ENCODE measurements at places on chromosomes 16 and 17.

DNA sequence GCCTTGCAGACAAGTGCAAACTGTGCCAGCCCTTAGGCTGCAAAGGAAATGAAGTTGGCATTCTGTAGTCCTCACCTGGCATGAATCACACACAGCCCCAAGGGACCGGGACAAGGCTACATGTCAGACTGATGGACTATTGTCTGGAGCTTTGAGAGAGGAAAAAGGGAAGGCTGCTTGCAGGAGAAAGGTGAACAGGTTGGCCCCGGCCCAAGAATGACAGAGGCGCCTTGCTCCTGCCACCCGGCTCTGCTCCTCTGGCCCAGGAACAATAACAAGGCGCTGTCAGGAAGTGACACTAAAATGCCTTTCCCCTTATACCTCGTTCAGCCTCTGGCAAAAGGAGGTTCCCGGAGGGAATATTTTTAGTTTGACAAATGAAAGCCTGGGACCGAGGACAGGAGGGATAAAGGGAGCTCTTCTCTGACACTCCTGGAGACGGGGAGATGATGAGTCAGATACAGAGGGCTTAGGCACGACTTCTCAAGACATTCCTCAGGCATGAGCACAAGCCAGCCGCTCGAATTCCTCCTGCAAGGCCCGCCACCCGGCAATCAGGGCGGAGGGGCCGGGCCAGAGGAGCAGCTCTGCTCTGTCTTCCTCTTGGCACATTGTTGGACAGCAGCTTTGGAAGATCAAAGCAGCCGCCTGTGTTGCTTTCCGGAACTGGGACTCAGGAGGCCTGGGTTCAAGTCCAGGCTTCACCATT lies 105.8 kb downstream of the NOG start:
- peak; percentile 95 for DNase-seq

GRCh38 chr16:54286090-54286365 lies 559 bp downstream of the IRX3 start:
- no peak for DNase-seq

DNA sequence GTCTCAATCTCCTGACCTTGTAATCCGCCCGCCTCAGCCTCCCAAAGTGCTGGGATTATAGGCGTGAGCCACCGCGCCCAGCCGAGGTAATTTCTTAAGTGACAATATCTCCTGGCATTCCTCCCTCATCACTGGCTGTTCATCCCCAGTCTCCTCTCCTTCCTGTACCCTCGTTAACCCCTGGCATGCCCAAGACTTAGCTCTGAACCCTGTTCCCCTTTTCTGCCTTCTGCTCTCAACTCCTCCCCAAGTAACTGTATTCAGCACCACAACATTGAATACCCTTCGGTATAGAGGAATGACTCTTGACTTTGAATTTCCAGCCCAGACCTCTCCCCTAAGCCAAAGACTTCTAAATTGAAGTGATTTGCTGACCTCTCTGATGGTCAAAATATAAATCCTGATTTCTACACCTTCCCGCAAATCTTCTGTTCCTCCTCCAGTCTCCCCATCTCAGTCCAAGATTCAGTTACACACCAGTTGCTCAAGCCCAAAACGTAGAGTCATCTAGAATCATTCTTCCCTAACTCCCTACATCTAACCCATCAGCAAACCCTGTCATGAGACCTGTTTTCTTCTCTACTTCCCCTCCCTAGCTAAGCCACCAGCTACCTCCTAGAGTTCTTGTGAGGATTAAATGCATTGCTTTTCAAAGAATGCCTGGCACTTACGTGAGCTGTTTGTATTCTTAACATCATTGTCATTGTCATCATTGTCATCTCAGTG lies 14.8 kb downstream of the PMP22 start:
- no peak for DNase-seq

DNA sequence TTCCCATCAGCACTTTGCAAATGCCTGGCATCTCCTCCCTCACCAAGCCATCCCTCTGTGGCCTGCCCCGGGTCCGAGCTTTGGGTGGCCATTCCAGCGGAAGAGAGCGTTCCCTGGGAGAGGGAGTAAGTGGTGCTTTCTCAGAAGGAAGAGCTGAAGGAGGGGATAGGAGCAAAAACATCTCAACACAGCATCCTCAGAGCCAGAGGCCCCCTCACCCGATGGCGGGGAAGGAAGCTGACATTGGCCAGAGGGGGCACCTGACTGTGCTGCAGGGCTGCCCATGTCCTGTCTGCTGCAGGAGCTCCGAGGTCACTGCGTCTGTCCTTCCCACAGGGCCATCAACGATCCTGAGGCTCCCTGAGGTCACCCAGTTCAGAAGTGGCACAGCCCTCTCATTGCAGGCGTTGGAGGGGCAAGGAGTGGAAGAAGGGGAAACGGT lies 427 bp upstream of the TLCD3B start:
- no peak for DNase-seq

DNA sequence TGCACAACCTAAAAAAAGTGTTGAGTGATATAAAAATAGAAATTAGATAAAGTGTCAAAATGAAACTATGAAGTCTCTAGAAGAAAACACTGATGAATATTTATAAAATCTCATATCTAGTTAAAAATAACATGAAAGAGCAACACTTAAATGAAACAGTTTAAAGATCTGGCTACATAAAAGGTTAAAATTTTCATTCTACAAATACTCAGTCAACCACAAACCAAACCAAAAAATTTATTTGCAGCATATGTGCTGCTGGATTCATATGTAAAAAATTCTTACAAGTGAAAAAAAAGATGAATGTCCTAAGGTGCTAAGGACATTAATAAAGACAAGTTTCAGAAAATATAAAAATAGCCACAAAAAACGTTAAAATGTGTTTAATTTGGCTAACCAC lies 22.6 kb upstream of the CDYL2 start:
- no peak for DNase-seq

- peak; percentile 68 for DNase-seq
These were observed at the start of gene CNTNAP1 for GRCh38 chr17:42681976-42682721. Gene CNTNAP1, plus strand, starts transcription at chr17:42682531. Its CDS starts 299 bp downstream, at chr17:42682830.

- no peak for DNase-seq
These were observed 36.9 kb downstream of the TBX4 start for GRCh38 chr17:61488878-61489718.

DNA sequence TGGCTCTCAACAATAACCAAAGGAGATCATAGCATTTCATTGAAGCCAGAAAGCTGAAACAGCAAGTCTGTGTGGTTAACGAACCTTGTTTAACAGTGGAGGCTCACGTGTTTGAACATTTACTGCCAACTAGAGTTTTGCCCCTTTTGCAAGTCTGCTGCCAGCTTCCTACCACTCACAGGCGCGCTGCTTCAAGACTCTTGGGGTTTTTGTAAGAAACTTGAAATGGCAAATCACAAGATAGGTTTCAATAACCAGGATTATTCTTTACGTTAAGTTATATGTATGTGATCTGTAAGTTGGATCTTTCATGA lies 1.2 kb downstream of the SNTB2 start:
- no peak for DNase-seq

DNA sequence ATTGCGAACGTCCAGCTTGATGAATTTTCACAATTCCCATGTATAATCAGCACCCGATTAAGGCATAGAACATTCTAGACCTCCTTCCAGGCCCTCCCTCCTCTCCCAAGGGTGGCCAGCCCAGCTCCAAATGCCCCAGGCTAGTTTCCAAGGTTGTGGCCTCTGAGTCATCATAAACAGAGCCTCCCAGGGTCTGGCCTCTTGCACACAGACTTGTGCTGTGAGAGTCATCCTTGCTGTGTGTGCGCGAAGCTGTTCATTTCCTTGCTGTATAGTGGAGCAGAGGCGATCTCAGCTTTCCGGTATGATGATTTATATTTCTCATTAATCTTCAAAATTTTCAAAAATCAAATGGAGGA lies 20.5 kb upstream of the JPH3 start:
- DNase-seq, result peak; percentile 99

GRCh38 chr17:57603978-57604377 lies 141.1 kb downstream of the CCDC182 start:
- no peak for DNase-seq

GRCh38 chr17:59234631-59235030 lies 14.3 kb downstream of the GDPD1 start:
- no peak for DNase-seq

DNA sequence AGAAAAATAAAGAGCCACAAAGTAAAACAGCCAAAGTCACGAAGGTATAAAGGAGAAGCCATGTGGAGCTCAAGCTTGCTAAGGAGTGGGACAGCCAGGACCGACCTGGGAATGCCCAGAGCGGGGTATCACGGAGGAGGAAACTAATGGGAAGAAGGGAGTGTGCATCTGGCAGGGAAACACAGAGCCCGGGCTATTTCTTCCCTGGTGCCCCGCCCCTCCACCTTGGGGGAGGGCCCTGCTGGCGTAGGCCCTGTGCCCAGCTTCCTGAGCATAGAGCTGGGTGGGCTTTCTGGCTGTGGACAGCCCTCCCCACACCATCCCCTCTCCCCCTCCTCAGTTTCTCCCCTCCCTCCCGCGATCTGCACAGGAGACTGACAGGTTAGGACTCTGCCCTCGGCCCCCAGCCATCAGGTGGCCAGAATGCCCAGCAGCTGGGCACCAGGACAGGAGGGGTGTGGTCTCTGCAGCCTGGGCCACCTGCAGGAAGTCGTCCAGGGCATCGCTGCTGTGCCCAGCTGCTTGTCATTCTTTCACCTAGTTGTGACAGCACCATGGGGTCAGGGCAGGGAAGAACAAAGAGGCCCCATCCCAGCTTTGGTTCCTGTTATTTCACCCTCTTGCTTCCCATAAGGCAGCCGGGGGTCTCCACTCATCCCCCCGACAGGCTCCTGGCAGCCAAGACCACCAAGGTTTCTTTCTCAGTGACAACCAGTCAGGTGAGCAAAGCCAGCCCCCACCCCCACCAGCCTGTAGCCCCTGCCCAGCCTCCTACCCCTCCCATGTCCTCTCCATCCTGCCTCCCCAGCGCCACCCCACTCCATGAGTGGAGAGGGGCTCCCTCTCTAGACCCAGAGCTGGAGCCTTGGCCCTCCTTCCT lies 7.1 kb upstream of the DCAF7 start:
- DNase-seq, result no peak

- peak; percentile 21 for DNase-seq
These were observed 175.2 kb downstream of the KCNJ2 start for GRCh38 chr17:70344386-70345060.

DNA sequence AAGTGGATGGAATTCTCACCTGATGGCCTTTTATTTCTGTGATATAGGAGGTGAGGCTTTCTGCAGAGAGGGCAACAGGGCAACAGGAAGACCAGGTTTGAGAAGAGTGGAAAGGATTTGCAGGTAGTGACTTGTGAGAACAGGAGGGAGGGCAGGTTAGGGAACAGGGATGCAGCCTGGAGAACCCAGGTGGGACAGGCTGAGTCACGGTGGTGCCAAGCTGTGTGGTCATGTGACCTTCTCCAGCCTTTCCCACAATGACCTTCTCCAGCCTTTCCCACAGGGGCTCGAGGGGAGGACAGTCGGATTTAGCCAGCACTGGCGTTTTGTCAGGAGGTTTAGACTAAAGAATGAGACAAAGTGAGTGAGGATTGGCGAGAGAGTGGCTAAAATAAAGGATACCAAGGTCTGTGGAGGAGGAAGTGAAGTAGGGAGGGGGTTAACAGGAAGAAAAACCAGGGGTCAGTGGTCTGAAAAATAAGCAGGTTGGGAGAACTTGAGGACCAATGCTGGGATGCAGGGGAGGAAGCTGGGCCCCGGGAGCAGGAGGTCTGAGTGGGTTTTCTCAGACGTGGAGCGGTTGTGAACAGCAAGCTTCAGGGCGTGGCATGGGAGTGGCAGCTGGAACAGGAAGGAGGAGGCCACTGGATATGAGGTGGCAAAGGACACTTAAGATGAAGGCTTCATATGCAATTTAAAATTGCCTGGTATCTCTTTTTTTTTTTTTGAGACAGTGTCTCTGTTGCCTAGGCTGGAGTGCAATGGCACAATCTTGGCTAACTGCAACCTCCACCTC lies 37.7 kb downstream of the DNAH2 start:
- no peak for DNase-seq

Data from fibroblast of mammary gland (primary cell).